ENCODE measurements at places on chromosomes 2 and 18. TPM values are rescaled to one million over a fixed set of nuclear protein-coding genes. Genes with fewer than 3 reads are reported as not detected.

DNA sequence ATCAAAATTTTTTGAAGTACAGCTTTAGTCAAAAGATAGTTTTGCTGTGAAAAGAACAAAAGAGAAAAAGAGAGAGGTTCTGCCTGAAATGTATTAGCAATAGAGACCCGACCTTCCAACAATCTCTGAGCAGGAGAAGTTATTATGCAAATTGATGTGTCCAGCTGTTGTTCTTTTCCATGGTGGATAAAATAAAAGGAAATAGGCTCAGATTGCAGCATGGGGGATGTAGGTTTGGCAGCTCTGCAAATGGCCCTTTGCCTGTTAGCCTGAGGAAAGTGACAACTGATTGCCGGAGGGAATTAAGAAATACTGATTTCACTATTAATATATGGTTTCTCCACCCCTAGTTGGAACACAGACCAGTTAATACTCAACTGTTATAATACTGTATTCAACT is 1283.2 kb upstream of the NXPH2 start:
- no peak for DNase-seq

MYO7B gene
- total RNA-seq: 0.56 TPM

DNA sequence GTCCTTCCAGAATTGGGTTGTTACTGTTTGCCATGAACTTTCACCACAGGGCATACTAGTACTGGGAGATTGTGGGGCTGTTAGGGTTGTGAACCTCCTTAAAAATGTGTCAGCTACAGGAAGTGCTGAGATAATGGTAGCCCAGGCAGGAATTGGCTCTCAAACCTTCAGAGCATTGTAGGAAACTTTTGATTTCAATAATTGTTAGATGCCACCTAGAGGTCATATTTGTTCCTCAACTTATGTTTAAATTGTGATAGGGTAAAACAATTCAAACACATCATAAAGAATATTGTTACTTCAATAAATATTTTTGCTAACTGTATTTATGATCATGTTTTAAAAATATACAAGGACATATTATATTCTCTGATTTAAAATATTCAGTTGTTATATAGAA is 594.6 kb downstream of the ADCYAP1 start:
- DNase-seq: no peak

GRCh38 chr2:229761663-229762062 is 47.3 kb upstream of the DNER start:
- no peak for DNase-seq

- DNase-seq: no peak
Observed at GRCh38 chr2:226410247-226410835, 389.3 kb downstream of the IRS1 start.

All from heart left ventricle (tissue), 16 donors.